Stimulated activated CD4-positive, alpha-beta T cell treated with anti-CD3 and anti-CD28 coated beads, TNF-alpha, amount 100 ng/mL, for 1 hour (primary cell): ENCODE measurements at places on chromosomes 7 and 10.

- DNase-seq: no peak
These were observed 27.0 kb upstream of the ZPBP start for GRCh38 chr7:50119815-50120637.

GRCh38 chr10:91465261-91465660 is 55.1 kb downstream of the HECTD2 start:
- no peak for DNase-seq

DNA sequence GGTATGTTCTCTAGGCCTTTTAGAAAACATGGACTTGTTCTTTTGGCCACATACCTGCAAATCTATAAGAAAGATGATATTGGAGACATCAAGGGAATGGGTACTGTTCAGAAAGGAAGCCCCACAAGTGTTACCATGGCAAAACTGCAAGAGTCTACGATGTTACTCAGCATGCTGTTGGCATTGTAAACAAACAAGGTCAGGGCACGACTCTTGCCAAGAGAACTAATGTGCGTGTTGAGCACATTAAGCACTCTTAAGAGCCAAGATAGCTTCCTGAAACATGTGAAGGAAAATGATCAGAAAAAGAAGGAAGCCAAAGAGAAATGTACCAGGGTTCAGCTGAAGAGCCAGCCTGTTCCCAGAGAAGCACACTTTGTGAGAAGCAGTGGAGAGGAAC is 37.1 kb downstream of the SDK1 start:
- no peak for DNase-seq

GRCh38 chr7:95421000-95421846 is 13.6 kb downstream of the PON2 start:
- DNase-seq: no peak

DNA sequence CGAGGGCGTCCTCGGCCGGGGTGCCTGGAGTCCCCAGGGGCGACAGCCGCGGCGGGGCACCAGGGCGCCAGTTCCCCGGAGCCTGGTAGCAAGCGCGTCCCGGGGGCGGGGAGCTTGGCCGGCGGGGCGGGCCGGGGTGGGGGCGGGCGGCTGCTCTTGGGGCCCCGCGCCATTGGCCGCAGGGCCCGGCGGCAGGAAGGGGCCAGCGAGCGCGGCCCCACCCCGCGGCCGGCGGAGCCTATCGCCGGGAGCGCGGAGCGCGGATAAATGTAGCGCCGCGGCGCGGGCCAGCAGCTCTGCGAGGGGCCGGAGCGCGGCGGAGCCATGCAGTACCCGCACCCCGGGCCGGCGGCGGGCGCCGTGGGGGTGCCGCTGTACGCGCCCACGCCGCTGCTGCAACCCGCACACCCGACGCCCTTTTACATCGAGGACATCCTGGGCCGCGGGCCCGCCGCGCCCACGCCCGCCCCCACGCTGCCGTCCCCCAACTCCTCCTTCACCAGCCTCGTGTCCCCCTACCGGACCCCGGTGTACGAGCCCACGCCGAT is at the start of gene HHEX:
Gene HHEX, plus strand, starts transcription at position 293 of the 548 bp plus-strand sequence. Its CDS starts 32 bp downstream, at position 325.
- no peak for DNase-seq

- DNase-seq: no peak
These were observed 4.0 kb upstream of the LEP start for GRCh38 chr7:128236924-128237586.

DNA sequence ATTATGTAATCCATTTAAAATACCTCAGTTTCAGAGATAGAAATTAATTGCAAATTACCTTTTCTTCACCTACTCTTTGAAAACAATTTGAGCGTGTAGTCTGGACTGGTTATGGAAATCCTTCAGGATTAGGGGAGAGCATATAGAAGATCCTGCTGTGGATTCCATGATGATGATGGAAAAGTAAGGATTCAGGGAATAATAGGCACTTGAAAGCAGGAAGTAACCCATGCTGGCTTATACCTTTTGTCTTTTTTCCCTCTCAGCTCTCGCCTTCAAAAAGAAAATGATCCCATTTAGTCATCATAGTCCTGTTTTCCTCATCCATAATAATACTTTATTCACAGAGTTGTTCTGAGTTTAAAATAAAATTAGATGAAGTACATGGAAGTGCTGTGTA is 4.4 kb downstream of the HBP1 start:
- DNase-seq: no peak

DNA sequence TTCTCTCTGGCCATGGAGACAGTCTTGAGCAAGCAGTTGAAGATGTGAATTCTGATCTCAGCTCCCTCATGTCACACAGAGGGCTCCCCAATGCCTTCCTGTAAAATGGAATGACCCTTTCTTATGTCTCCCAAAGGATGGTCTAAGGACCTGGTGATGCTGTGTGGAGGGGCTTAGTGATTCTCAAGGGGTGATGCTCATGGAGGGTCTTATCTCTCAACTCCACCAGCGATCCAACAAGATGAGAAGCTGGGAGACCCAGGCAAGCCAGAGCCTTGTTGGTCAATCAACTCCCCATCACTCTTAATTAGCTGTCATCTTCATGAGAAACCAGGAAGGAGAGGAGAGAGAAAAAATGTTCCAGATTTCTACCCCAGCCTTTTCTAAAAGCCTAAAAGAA is 78.0 kb upstream of the SORCS3 start:
- DNase-seq: no peak

DNA sequence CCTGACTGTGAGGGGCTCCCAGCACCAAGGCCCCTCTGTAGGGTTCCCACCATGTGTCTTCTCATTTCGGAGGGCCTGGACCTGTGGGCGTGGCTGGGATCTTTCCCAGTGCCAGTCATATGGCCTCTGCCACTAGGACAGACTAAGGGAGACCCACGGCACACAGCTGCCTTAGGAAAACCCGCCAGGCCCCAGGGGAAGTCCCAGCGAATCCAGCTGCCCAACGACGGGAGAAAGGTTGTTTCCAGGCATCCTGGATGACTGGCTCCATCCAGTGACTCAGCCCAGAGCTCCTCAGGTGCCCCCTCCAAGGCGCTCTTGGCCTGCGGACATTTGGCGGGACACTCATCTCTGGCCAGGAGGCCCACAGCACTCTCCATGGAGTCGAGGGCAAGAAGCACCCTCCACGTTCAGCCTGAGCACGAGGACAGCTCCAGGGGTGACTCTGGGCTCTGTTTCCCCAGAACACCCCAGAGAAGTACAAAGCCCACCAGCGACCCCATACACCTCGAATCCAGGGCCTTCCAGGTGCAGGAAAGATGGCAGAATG is 39.9 kb downstream of the PWWP2B start:
- no peak for DNase-seq

- DNase-seq: no peak
These were observed 7.1 kb downstream of the NACAD start for GRCh38 chr7:45081670-45081974.

GRCh38 chr10:27826369-27826768 is 80.8 kb upstream of the MKX start:
- DNase-seq: no peak
